Mammary epithelial cell (primary cell): ENCODE measurements at places on chromosomes 1 and 21. TPM values are rescaled to one million over a fixed set of nuclear protein-coding genes. Genes with fewer than 3 reads are reported as not detected.

Gene CENPF
- total RNA-seq = 1.7 TPM

Gene FCAMR
- not detected in 2 replicates for total RNA-seq

Gene LEFTY2
- total RNA-seq = not detected

Gene GJB5
- total RNA-seq = 28.2 TPM

Gene PRPF38A
- total RNA-seq = 34.9 and 43.6 TPM in 2 replicates

Gene SLC66A1
- total RNA-seq = 19.7 TPM

Gene IRF6
- total RNA-seq = 261 TPM

Gene LAMTOR5
- total RNA-seq = 106 and 127 TPM in 2 replicates

Gene PKLR
- not detected for total RNA-seq

Gene TUT4
- 47.9 and 73.4 TPM in 2 replicates for total RNA-seq

Gene LAMB3
- total RNA-seq = 920 TPM

Gene SLC27A3
- total RNA-seq = 3.2 and 6.9 TPM in 2 replicates

Gene PFKFB2
- 38.7 TPM for total RNA-seq

Gene ZBTB21
- 22.4 and 25.6 TPM in 2 replicates for total RNA-seq

Gene USH2A
- total RNA-seq = not detected

Gene CD52
- not detected for total RNA-seq

Gene LINGO4
- not detected in 2 replicates for total RNA-seq

Gene LCE2C
- not detected in 2 replicates for total RNA-seq

Gene DYNLT4
- total RNA-seq = not detected in 2 replicates

Gene PDZK1IP1
- 1.8 TPM for total RNA-seq

Gene RHD
- not detected for total RNA-seq

Gene CGN
- 1.7 and 3.7 TPM in 2 replicates for total RNA-seq

Gene PRRX1
- 0.24 TPM in 1 of 2 replicates, not detected in the other for total RNA-seq

Gene ZNF593OS
- not detected in 2 replicates for total RNA-seq

Gene FAM163A
- total RNA-seq = not detected in 2 replicates

Gene APCS
- total RNA-seq = not detected

Gene PALMD
- 36.7 TPM for total RNA-seq

Gene HES3
- not detected in 2 replicates for total RNA-seq

Gene ELAVL4
- total RNA-seq = not detected in 2 replicates

Gene GRHL3
- total RNA-seq = 1.3 TPM

Gene NBPF6
- total RNA-seq = not detected in 2 replicates

Gene LYST
- total RNA-seq = 50.5 TPM

Gene PTPN14
- total RNA-seq = 157 TPM

Gene OVAAL
- 0.17 TPM for total RNA-seq

Gene MPL
- 0.17 TPM for total RNA-seq

Gene CD244
- total RNA-seq = not detected

Gene MMEL1
- not detected in 2 replicates for total RNA-seq

Gene RGS13
- not detected in 2 replicates for total RNA-seq

Gene PRAMEF17
- not detected for total RNA-seq

Gene SPATA17
- 0.64 and 1.1 TPM in 2 replicates for total RNA-seq

Gene ITLN2
- total RNA-seq = 0.35 and 0.67 TPM in 2 replicates

Gene AADACL4
- total RNA-seq = not detected in 2 replicates

Gene CASQ2
- not detected for total RNA-seq

Gene TIAM1
- total RNA-seq = 11.1 and 14.7 TPM in 2 replicates

Gene GIPC2
- total RNA-seq = not detected in 2 replicates

Gene SHE
- total RNA-seq = 0.33 TPM

Gene GNB1
- total RNA-seq = 105 TPM

Gene CASP9
- 4.8 and 9.7 TPM in 2 replicates for total RNA-seq

Gene LUZP1
- 70.5 and 83.2 TPM in 2 replicates for total RNA-seq

Gene DMBX1
- total RNA-seq = not detected

Gene KCNK1
- total RNA-seq = 20.6 and 35.6 TPM in 2 replicates

Gene OR6N1
- not detected in 2 replicates for total RNA-seq

Gene PPP1R8
- 37.0 TPM for total RNA-seq

Gene PRKAA2
- 5.8 TPM for total RNA-seq

Gene TENT5C
- total RNA-seq = 0.17 TPM
